ENCODE measurements at places on chromosomes 6 and 20.

- no peak for DNase-seq
These were observed 29.1 kb upstream of the TULP1 start for GRCh38 chr6:35541836-35542235.

- DNase-seq, result no peak
These were observed 29.8 kb downstream of the ARHGAP40 start for GRCh38 chr20:38631155-38632022.

DNA sequence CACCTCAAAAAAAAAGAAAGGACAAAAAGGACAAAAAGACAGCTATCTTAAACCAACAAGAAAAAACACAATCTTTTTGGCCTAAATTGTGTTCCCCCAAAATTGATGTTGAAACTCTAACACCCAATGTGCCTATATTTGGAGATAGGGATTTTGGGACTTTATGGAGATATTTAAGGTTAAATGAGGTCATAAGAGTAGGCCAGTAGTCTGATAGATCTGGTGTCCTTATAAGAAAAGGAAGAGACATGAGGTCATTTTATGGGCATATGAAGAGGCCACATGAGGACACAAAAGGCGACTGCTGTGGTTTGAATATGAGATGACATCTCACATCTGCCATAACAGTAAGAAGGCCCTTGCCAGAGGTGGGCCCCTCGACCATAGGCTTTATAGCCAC, 49.5 kb downstream of the TRIM38 start:
- no peak for DNase-seq

- no peak for DNase-seq
These were observed 18.2 kb downstream of the VTA1 start for GRCh38 chr6:142165227-142165626.

DNA sequence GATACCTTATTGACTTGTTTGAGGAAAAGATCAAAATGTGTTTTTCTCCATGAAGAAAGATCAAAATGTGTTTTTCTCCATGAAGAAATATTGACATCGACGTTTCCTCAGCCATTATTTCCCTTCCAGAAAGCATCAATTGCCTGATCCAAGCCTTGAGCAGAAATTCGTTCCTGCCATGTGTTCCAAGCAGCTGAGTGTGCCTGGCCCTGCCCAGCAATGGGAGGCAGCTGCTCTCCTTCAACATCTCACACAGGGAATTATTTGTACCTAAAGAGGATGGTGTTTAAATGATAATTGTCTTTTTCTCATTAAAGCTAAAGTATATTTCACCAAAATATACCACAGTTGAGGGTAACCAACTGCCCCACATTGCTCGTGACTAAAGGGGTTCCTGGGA, 7.8 kb upstream of the DUSP22 start:
- DNase-seq, result no peak

DNA sequence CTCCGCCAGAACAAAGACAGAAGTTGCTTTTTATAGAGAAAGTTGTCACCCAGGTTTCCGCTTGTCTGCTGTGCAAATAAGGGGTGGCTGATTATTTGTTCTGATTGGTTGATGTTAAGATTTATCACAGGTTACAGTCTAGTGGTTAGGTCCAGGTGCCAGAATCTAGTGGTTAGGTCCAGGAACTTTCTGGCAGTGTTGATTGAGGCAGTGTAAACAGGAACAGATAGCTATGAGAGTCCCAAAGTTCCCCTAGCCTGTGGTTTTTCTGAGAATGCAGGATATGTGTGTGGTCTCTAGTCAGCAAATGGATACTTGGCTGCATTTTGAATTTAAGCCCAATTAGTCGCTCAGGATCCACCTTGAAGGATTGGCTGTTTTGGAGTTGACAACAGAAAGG, 148.0 kb downstream of the TMEM200A start:
- DNase-seq, result peak; percentile 46

DNA sequence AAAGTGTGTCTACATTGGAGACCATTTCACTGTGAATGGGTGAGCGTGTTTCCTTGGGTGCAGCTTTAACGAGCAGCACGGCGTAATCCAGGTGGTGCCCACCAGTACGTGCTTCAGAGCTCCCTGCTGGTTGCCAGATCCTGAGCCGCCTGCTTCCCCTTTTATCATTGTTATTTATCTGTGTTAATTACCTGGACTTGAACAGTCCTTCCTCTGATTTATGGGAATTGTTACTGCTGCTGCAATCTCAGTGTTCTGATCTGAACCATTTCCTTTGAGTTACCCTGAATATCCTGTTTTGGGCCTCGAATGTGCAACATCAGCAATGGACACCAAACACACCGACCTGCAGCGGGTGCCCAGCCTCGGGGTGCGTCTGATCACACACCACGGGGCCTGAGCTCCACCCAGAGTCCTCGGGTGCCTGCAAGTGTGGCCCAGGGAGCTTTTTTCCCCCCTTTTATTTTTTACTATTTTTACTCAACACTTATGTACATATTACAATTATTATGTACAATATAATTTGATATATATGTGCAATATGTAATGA, 81.3 kb downstream of the RPP40 start:
- no peak for DNase-seq

- DNase-seq, result no peak
These were observed 494.3 kb downstream of the EPM2A start for GRCh38 chr6:145241039-145241438.

DNA sequence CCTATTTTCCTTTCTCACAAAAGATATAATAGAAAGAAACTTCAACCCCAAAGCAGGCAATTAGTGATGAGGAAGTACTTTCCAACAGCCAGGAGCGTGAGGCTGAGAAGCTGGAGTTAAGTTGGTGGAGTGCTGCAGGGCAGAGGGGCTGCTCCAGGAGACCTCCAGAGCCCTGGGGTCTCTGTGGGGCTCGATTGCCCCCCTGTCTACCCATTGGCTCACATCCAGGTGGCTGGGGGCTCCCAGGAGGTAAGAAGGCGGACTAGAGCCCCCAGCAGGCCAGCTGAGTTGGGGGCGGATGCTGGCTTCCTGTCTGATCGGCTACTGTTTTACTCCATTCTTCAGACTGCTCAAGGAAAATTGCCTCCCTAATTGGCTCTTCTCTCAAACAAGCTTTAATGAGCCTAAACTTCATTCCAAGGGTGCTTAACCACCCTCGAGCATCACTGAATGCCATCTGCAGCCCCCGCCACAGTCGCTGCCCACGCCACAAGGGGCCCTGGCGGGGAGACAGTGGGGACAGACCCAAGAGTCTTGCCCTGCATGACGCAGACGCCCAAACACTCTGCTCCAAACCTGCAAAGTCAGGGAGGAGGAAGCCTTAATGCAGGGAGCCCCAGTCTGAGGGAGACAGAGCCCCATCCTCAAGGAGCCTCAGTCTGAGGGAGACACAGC, 78.6 kb downstream of the MDGA1 start:
- DNase-seq, result no peak

- peak; percentile 87 for DNase-seq
These were observed at the start of gene MAP1LC3A for GRCh38 chr20:34558320-34559218. TSS of gene MAP1LC3A (plus strand) at chr20:34558718. CDS start at chr20:34558869, 151 bp downstream.

DNA sequence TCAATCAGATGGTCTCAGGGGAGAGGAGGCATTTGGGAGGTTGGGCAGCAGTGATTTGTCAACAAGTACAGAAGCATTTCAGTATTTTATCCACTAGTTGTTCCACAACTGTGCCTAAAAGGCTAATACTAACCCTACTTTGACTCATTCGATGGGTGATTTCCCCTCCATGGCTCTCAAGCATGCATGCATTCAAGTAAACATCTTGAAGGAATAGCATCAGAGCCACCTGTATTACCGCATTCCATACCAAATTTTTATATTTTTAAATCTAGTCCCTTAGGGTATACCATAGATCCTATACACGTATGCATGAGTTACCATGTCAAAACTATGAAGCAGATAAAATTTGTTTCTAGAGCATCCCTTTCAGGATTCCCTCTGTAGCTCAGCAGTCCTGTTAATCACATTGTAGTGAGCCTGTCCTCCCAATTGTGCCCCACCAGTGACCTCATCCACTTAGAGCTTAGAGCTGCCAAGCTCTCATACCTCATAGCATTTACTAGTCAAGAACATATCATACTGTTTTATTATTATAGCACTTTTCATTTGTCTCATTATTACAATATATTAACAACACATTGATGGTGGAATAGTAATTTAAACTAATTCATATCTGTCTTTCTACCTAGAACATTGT, 213.8 kb downstream of the LAMA2 start:
- no peak for DNase-seq
